ENCODE measurements at places on chromosomes 3 and 15.

- no peak for DNase-seq
Measured at GRCh38 chr3:153315781-153316180, 153.8 kb downstream of the RAP2B start.

DNA sequence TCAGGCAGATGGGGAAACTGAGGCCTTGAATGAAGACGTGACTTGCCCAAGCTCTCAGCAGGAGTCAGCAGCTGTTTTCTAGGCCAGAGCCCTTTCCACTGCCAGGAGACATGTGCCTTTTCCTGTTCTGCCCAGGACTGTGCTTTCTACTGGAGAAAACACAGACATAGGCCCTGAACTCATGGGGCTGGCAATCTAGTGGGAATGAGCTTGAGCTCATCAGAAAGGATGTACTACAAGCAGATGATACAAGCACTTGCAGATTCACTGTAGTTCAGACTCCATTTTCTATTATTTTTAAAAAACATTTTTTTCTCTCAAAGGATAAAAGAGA, 14.4 kb downstream of the MASP1 start:
- DNase-seq, result no peak

- no peak for DNase-seq
Measured at GRCh38 chr15:58246041-58246440, 107.9 kb downstream of the AQP9 start.

- DNase-seq, result no peak
Measured at GRCh38 chr15:96146726-96147125, 183.8 kb upstream of the NR2F2 start.

- DNase-seq, result no peak
Measured at GRCh38 chr3:64289622-64290021, 64.4 kb upstream of the PRICKLE2 start.

DNA sequence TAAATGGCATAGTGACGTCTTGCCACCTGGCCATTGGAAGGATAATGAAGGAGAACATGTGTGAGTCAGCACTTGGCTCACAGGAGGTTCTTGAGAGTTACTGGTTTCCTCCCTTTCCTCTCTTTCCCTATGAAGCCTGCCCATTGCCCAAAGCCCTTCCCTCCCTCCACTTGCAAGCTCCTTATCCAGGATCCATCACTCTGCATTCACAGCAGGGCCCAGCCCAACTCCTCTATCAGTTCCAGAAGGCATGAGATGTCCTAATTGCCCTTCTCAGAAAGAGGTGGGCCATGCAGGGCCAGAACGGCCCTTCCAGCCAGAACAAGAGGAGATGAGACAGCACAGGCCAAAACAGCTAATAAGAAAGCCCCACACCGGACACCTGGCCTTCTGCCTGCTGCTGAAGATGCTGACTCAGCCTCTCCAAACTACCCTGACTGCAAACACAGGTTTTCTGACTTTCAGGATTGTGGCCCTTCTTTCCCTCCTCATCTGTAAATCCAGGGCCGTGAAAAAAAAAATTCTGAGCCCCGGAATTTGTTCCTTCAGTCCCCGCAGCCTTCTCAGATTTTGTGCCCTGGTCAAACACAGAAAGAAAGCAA, 29.7 kb downstream of the HAPLN3 start:
- no peak for DNase-seq

DNA sequence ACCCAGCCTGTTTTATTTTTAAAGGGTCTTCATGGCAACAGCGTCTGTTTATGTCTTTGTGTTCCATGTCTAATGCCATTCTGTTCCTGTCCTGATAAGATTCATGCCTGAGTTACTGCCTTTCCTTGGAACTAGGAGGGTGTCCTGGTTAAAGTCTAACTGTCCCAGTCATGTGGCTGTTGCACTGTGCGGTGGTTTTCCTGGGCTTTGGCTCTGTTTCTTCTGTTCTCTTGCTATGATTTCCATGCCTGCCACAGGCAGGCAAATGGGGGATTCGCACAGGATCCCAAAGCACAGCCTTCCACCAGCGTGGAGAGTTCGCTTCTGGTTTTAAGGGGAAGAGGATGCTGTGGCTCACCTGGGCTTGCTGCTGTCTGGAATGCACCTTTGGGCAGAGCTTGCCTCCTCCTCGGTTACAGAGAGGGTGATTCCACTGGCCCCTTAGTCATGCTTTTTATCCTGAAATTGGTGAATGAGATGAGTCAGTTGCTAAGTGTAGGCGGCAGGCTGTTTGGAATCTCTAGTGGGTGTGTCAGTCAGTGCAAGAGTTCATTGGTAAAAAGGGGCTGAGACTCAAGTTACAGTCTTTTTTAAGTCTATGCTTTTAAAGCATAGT, 86.8 kb downstream of the CCK start:
- DNase-seq, result no peak

GRCh38 chr3:185764163-185764979, 60.5 kb downstream of the IGF2BP2 start:
- DNase-seq, result no peak

- no peak for DNase-seq
Measured at GRCh38 chr3:63937661-63938651, 25.8 kb upstream of the SCAANT1 start.

DNA sequence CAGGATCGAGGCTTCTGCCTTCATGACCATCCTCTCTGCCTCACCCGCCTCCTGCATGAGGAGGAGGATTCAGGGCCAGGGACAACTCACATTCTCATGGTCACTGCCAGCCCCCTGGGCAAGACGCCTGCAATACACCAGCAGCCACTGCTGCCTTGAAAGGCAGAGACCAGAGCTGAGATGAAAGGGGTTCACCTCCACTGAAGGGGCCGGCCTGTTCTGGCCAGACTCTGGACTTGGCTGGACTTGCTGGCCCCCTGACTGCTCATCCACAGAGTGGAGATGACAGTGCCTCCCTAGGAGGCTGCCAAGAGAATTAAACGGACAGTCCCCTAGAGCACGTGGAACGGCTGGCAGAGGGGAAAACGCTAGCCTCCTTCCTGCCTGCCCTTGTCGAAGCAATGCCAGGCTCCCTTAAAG, 35.2 kb downstream of the MGLL start:
- DNase-seq, result no peak

DNA sequence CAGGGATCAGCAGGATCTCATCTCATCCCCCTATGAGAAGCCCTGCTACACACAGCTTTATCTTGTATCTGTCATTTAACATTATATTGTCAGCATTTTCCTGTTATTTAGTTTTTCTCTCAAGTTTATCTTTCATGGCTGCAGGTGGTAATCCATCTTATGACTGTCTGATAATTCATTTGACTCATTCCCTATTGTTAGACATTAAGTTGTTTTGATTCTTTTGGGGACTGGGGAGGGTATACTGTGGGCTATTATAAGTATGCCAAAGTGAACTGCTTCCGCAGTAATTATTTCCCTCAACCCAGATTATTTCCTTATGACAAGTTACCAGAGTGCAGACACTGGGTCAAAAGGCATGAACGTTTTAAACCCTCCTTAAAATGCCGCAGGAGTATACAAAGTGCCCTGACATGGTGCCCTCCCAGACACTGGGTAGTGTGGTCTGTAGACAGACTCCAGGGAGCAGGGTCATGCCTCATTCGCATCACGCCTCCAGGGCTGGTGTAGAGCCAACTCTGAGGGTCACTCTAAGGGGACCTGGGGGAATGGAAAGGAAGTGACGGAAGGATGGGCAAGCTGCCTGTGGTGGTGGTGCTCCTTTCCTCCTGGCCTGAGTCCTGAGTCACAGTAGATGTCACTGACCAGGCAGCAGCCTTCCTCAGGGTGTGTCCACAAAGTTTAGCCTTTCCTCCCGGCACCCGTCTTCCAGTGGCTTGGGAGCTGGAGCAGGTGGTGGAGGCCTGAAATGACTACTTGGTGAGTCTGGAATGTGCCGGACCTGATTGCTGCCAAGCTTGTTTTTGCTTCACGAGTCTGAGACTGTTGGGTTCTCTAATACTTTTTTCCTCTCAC, 11.6 kb downstream of the GPR160 start:
- no peak for DNase-seq

GRCh38 chr3:174101244-174101643, 703.7 kb downstream of the NLGN1 start:
- no peak for DNase-seq

GRCh38 chr3:120661106-120661905, 20.7 kb downstream of the HGD start:
- no peak for DNase-seq

- no peak for DNase-seq
Measured at GRCh38 chr3:54486317-54486716, 364.0 kb downstream of the CACNA2D3 start.

DNA sequence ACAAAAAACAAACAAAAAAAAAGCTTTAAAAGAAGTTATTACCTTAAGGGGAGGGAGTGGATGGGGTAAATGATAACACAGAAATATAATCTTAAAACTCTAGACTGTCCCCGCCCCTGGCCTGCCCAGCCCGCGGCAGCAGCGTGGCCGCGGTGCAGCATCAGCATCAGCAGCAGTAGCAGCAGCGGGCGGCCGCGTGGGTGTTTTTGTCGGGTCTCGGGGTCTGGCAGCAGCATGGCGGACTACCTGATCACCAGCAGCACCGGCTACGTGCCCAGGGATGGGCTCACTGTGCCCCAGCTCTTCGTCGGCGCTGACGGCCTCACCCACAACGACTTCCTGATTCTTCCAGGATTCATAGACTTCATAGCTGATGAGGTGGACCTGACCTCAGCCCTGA, 80.0 kb upstream of the ANKRD28 start:
- no peak for DNase-seq

DNA sequence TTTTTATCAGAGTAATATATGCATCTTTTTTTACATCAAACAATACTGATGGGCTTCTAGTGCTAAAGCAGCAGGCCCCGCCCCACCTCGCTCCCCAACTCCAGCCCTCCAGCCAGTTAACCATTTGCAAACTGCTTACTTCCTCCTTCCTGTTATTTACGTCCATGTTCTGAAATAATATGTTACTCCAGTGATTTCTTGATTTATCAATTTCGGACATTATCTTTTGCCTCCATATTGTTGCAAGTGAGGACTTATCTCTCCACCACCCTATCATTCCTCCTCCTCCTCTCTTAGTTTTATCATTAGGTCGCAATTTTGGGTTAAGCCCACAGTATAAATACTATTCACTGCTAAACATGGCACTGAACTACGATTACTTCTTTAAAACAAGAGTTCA, 39.5 kb downstream of the ZNF710 start:
- no peak for DNase-seq

DNA sequence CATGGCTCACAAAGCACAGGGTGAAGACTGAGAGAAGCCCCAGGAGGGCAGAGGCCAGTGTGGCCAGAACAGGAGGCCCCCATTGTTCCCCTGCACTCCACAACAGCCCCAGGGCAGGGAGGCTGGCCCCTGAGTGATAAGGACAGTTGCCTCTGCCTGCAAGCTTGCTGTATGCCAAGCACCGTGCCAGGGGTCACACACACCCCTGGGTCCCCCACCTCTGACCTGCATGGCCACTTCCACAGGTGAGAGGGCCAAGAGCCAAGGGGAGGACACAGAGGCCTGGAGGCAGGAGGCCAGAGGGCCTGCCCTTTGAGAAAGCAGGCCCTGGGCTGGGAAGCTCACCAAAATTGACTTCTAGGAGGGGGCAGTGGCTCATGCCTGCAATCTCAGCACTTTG, 23.7 kb downstream of the ATRIP start:
- no peak for DNase-seq

- DNase-seq, result peak; percentile 50
Measured at GRCh38 chr15:50906954-50907600, 1.4 kb upstream of the AP4E1 start.

GRCh38 chr3:15535732-15536131, 14.2 kb upstream of the COLQ start:
- DNase-seq, result peak; percentile 12

GRCh38 chr15:97903971-97904572, 56.4 kb upstream of the ARRDC4 start:
- no peak for DNase-seq

- no peak for DNase-seq
Measured at GRCh38 chr3:129553719-129554118, 10.7 kb downstream of the H1-8 start.

GRCh38 chr3:34001990-34002389, 203.6 kb downstream of the PDCD6IP start:
- DNase-seq, result no peak
